ENCODE measurements at places on chromosomes 16 and 17.

DNA sequence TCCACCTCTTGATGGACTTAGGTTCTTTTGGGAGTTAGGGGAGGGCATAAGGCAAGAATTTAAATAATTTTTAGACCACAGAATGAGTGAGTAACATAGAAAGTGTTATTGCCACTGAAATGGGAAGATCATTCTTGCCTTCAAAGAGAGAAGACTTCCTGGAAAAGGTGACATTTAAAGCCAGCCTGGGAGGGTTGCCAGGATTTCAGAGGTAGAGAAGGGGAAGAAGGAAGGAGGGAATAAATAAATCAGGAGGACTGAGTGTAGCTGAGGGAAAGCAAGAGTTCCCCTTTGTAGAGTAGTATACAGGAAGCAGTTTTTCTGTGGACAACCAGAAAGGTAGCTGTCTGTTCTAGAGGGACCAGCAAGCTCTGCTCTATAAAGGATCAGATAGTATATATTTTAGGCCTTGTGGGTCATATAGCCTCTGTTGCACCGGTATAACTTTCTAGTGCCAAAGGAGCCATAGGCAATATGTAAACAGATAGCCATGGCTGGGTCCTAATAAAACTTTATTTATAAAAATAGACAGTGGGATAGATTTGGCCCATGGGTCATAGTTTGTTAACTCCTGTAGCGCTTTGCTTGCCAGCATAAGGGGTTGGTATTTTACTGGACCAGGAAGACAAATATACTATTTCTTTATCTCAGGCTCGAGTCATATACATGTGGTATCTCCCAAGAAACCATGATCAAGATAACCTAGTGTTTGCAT is 147.2 kb upstream of the CACNG5 start:
- DNase-seq, result no peak

GRCh38 chr17:55677446-55677845 is 45.2 kb downstream of the TMEM100 start:
- DNase-seq, result no peak

GRCh38 chr16:78405833-78406232 is 306.4 kb downstream of the WWOX start:
- no peak for DNase-seq

- no peak for DNase-seq
Measured at GRCh38 chr17:18344021-18344420, 19.3 kb downstream of the SHMT1 start.

DNA sequence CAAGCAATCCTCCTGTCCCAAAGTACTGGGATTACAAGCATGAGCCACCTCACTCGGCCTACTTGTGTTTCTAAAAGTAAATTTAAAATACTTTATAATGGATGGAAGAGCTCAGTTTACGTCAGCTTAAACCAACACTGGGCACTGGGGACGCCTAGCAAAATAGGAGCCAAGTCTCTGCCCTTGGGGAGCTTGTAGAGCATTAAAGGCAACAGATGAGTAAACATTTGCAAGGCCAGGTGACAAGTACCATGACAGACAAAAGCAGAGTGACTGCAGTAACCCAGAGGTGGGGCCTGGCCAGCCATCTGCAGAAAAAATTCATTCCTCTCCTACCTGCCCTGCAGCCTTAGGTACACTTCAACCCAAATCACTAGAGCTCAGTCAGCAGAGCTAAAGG is 12.1 kb upstream of the NLK start:
- DNase-seq, result no peak

- no peak for DNase-seq
Measured at GRCh38 chr16:68636064-68636560, 9.0 kb upstream of the CDH3 start.
